ENCODE measurements at places on chromosomes 1 and 21.

DNA sequence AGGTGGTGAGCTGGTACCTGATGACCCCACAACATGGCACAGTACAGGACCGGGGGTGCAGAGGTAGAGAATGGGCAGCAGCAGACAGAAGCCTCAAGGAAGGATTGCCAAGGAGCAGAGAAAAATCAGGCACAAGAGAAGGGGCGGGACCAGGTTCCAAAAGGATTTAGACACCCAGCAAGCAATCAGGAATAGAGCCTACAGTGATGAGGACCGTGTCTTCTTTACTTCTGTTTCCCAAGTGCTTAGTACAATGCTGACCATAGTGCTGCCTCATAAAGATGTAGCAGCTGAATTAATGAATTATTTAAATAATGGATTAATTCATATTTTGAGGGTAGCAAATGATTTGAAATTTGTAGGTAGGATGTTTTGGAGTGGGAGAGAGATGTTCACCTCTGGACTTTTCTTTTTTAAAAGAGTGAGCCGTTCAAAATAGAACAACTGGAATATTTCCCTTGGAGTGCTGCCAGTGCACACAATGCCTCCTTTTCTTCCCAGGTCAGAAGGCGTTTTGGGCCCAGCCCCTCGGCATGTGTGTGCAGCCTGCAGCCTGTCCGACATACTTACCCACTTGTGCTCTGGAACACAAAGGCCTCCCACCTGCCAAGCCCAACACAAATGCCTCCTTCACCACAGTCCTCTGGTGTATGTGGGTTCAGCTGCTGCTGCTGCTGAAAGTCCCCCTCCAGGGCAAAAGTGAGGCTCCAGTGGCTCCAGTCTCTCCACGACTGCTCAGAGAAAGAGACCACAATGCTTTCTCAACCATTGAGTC, 19.6 kb downstream of the KANK4 start:
- DNase-seq: no peak

GRCh38 chr1:50027794-50028193, 4.0 kb upstream of the AGBL4 start:
- DNase-seq: no peak

GRCh38 chr1:172756024-172756423, 97.1 kb downstream of the FASLG start:
- DNase-seq: no peak

DNA sequence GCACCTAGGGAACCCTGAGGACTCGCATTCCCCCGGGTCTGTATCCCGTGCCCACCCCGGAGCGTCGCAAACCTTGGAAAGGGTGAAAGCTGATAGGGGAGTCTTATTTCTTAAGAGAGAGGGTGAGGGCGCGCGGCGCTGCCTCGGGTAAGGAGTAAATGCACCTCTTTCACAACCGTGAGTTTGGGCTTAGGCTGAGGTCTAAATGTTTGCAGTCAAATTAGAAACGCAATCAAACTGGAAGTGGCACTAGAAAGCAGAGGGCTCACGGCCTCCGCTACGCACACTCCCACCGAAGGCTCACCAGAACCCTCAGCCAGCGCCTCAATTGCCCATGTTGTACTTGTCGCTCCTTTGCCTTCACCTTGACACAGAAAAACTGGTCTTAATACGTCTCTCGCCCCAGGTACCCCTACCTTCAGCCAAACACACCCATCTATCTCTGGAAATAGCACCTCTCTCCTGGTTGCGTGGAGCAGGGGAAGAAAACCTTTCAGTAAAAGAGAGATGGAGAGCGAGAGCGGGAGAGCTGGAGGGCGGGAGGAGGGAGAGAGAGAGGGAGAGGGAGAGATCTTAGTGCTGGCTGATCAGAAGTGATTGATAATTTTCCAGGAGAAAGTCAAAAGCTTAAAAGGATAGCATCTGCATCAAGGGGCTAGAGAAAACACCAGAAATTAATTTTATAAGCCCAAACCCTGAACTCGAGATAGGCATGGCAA, 1.7 kb upstream of the HLX start:
- no peak for DNase-seq

DNA sequence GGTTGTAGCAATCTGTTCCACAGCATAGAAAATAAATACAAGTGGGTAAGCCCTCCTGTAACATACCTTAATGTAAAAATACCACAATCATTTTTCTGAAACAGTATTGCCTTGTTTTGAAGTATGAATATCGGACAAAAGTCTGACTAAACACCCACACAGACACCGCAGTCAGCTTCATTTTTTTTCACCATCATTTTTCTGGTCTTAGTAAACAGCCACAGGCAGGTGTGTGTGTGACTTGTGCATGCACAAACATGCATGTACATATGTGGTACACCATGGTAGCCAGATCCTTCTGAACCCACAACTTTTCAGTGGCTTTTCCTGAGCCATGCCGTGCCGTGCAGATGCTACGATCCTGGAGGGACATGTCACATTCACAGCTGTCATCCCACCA, 261.7 kb downstream of the PCP4 start:
- no peak for DNase-seq

DNA sequence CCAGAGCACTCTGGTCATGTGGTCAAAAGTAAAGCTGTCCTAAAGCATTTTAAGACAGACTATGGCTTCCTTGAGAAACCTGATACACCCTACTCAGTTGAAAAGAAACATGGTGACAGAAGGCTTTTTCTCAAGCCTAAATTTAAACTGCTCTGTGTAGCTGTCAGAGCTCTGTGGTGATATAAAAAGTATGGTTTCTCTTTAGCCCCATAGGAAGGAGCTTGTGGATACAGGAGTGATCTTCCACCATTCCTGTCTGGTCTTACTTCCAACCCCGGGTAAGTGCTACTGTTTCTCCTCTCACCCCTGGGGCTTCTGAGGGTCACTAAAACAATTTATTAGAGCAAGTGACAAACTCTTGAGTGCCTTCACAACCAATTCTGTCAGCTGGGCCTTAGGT, 8.5 kb downstream of the TP53BP2 start:
- DNase-seq: no peak

DNA sequence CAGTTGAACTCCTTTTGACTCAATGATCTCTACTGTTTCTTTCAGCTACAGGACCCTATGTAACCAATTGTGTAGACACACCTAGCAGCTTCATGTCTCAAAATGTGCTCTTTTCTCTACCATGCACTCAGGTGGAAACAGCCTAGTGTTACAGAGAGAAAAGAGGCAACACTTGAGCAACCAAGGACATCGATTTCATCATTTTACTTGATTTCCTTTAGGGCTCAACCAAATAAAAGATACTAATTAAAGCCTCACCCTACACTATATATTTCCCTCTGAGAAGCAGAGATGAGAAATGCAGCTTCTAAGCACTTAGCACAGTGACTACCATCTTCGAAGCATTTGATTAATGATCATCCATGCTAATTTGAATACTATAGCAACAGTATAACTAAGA, 55.1 kb downstream of the PTGER3 start:
- no peak for DNase-seq

- no peak for DNase-seq
These were observed 109.8 kb downstream of the RAVER2 start for GRCh38 chr1:64854674-64855073.

DNA sequence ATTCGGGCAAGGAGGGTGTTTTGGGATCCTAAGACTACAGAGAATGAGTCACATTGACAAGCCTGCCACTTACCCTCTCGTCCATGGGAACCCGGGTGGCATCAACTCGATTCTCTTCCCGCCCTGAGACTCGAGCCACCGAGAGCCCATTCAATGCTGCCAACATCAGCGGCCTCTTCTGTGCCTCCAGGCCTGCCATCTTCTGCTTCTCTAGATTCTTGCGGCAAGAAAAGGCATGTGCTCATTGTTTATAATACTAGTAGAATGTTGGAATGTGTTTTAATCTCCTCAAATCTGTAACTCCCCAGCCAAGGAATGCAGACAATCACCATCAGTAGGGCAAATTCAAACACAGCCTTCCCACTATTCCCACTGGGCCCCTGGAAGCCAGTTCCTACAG, 96.9 kb downstream of the SMYD2 start:
- DNase-seq: no peak

DNA sequence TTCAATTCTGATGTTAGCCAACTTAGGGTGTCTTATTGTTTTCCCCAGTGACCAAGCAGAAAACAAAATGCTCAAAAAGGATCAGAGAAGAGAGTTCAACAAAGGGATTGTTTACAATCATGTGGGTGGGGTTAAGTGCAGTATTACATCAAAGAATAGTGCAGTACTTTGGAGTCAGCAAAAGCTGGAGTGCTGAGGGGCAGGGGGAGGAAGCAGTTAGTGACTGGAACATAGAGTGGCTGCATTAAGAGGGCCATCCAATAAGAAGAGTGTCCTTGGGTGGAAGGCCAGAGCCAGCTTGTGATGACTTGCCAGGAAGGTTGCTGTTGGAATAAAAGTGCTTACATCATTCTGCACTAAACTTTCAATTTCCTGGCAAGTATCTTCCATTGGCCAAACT, 175.5 kb downstream of the CYYR1 start:
- no peak for DNase-seq

GRCh38 chr1:160189649-160190625, at the start of gene CASQ1:
TSS of gene CASQ1 (plus strand) at chr1:160190575. CDS start at chr1:160190752, 177 bp downstream.
- no peak for DNase-seq

DNA sequence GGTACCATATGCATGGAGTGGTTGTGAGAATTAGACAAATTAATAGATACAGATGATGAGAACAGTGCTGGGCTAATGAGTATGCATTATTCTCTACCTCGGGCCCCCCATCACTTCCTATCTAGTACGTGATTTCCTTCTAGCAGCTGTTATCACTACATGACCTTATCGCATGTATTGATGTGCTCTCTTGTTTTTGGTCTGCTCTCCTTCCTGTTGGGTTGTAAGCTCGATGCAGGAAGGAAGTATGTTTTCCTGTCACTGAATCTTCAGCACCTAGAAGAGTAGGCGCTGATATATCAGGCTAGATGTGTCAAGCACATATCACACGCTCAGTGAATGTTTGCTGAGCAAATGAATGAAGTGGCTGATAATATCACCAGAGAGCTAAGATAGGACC, 43.9 kb upstream of the IFNAR2 start:
- DNase-seq: no peak

DNA sequence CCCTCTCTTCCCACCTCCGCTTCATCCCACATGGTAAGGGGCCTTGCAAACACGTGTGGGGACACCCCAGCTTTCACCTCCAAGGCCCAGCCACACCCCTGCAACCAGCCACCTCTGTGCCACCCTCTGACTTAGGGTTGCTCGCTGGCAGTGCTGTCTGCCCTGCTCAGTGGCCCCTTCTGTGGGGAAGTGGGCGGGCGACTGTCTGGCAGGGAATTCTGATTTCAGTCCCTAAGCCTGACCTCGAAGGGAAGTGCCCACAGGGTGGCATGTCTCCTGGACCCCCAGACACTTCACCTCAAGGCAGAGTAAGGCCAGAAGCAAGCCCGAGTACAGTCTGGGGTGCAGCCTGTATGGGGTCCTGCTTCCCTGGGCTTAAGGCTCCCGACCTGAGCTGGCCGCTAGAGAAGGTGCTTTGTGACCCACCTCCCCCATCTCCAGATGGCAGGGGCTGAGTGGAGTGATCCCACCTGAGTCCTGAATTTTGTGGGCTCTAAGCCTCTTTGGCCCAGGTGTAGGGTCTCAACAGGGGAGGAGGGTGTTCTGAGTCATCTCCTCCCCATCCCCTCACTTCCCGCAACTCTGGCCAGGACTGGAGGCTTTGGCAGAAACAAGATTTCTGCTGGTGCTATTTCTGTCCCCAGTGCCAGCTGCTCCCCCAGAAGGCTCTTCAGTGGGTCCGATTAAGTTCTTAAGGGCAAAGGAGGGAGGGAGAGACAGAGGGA, 7.0 kb downstream of the RD3 start:
- no peak for DNase-seq

- DNase-seq: no peak
These were observed 26.1 kb downstream of the PROK1 start for GRCh38 chr1:110477041-110477440.

- DNase-seq: no peak
These were observed 15.1 kb downstream of the MIIP start for GRCh38 chr1:12034381-12034801.

- no peak for DNase-seq
These were observed 52.6 kb upstream of the NHLH2 start for GRCh38 chr1:115893545-115893944.

DNA sequence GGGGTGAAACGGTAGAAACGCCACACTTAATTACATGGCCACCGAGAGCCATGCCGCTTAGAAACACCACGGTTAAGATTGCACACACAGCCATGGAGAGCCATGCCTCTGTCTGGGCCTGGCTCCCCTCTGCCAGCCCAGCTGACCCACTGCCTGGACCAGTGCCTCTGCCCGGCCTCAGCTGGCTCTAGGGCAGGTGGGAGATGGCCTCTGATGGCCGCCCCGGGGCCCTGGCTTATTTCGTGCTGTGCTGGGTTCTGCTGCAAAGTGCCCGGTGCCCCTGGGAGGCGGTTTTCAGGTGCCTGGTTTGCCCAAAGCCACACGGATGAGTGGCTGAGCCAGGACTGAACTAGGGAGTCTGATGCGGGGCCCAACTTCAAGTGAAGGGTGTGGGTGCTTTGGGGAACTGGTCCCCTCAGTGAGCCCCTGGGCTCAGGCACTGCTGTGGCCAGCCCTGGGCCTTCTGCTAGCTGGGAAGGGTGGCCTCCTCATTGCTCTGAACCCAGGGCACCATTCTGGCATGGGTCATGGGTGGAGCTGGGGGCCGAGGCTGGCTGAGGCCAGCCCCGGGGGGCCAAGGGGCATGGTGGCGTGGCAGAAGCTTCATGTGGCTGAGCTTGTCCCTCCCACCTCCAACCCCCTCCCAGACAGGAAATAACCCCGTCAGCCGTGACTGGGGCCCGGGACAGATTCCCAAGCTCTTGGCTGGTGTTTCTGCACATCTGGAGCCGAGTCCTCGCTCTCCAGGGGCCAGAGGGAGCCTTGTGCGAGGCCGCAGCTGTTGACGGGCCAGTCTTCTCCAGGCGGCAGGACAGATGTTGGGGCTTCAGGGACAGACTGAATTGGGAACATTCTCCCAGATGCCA, 1.9 kb upstream of the GPR153 start:
- no peak for DNase-seq

DNA sequence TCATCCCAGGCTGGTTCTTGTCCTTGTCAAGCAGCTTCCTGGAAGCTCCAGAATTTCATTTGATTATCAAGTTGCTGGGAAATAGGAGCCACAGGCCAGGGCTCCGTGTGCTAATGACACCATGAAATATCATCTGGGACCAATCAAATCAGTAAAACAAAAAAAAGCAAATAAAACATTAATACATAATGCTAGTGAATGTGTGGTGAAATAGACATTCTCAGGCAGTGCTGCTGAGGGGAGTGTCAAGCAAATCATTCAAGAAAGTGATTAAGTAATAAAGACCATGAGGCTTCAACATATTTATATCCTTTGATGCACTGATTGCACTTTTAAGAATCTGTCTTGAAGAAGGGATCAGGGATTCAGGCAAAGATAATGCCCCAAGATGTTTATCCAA, 213.7 kb downstream of the MATN1 start:
- no peak for DNase-seq

GRCh38 chr1:179706339-179706941, 36.7 kb upstream of the FAM163A start:
- DNase-seq: no peak

DNA sequence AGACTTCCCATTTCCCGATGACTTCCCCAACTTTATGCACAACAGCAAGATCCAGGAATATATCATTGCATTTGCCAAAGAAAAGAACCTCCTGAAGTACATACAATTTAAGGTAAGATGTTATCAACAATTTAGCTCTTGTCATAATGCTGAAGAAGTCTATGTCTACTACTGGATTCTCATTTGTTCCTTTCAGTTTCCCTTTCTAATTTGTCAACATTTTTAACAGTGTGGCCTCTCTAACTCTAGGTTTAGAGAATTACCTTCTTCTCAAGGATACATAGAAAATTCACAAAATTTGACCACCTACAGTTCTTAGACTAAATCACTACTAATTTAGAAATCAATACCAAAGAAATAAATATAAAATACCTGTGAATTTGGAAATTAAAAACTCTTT, 13.2 kb downstream of the FMO3 start:
- DNase-seq: no peak

- DNase-seq: no peak
These were observed 6.9 kb downstream of the CSRP1 start for GRCh38 chr1:201499795-201500669.

Data from stimulated activated CD8-positive, alpha-beta memory T cell treated with anti-CD3 and anti-CD28 coated beads, Interleukin-4, amount 100 ng/mL, for 1 hour (primary cell).